CD8-positive, alpha-beta memory T cell (primary cell): ENCODE measurements at places on chromosomes 7 and 10. TPM values are rescaled to one million over a fixed set of nuclear protein-coding genes. Genes with fewer than 3 reads are reported as not detected.

- H3K4me3 ChIP-seq: no peak overlapping the region
- no peak for DNase-seq
- H3K27ac ChIP-seq: no peak overlapping the region
These were observed 2.8 kb upstream of the COL1A2 start for GRCh38 chr7:94391726-94392392.

DNA sequence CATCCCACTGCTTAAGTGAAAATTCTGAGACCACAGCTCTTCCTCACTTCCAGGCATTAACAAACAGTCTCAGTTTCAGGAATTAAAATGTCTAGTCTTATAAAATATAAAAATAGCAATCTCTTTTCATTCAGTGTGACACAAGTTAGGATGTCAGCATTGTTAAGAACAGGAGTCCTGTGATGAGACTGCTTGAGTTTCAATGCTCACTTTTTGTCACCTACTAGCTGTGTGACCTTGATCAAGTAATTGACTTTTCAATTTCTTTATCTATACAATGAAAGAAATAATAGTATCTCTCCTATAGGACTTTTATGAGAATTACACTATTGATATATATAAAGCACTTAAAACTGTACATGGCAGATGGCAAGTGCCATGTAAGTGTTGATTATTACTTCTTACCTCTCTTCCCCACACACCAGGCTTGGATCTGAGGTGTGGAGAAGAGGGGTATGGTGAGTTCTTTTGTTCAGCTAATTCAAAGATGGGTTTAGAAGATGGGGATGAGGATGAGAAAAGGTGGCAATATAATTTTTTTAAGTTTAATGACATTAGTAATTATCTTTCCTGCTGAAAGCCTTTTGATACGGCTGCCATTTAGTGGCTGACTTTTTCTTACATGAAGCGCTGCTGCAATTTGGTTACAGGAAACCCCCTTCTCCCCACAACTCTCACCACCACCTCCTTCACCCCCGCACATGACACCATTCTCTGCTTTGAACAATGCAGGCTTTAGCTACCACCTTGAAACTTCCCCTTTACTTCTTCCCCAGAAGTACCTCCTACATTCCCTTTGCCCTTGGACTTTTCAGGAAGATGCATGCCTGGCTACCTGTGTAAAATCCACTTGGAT is 20.8 kb upstream of the HYAL4 start:
- no peak overlapping the region for H3K27ac ChIP-seq
- no peaks in the 10 kb centered on the region for H3K27me3 ChIP-seq
- DNase-seq: no peak
- peaks cover 7% of the 10 kb centered on the region for H3K4me1 ChIP-seq
- H3K4me3 ChIP-seq: no peak overlapping the region
- no peaks in the 10 kb centered on the region for H3K36me3 ChIP-seq

DNA sequence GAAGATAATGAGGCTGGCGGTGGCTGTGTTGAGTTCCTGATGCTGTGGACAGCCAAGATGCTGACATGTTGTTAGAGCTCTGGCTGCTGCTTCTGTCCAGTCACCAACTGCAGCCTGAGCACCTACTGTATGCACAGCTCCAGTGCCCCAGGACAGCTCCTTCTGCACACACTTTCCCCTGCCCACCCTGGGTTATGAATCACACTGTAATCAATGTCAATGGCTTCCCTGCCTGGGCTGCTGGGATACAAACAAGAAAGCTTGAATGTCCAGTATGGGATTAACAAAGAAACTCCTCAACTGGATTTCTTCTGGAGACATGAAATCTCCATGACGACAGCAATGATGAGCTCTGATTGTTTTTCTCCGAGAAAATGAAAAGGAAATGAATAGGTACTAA is 172.0 kb downstream of the GFRA1 start:
- no peak for DNase-seq
- H3K27ac ChIP-seq: no peak overlapping the region
- H3K36me3 ChIP-seq: no peaks in the 10 kb centered on the region
- no peaks in the 10 kb centered on the region for H3K27me3 ChIP-seq

DNA sequence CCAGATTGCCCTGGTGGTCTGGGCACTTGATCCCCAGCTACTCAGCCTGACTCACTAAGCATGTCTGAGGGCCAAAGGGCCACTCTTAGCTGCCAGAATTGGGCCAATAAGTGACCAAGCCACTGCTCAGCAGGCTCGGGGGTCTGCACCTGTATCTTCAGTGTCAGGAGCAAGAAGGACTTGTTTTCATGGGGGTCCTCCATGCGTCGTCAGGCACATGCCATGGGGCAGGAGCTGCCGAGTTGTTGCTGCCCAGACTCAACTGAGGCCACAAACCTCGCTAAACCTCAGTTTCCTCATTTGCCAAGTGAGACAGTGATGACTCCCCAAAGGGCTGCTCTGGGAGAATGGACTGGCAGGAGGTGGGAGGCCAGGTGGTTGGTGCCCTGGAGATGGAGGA is 158.6 kb upstream of the GDF10 start:
- H3K36me3 ChIP-seq: no peaks in the 10 kb centered on the region
- no peak overlapping the region for H3K4me3 ChIP-seq
- H3K27ac ChIP-seq: no peak overlapping the region
- no peaks in the 10 kb centered on the region for H3K27me3 ChIP-seq
- H3K4me1 ChIP-seq: no peaks in the 10 kb centered on the region

GRCh38 chr7:149813254-149814035 is 24.7 kb upstream of the ZNF862 start:
- no peaks in the 10 kb centered on the region for H3K36me3 ChIP-seq
- H3K4me3 ChIP-seq: no peak overlapping the region
- no peaks in the 10 kb centered on the region for H3K4me1 ChIP-seq
- DNase-seq: no peak
- H3K27ac ChIP-seq: no peak overlapping the region

- no peaks in the 10 kb centered on the region for H3K36me3 ChIP-seq
- no peaks in the 10 kb centered on the region for H3K27me3 ChIP-seq
- H3K4me1 ChIP-seq: no peaks in the 10 kb centered on the region
These were observed 132.6 kb upstream of the RSU1 start for GRCh38 chr10:16949816-16950215.

DNA sequence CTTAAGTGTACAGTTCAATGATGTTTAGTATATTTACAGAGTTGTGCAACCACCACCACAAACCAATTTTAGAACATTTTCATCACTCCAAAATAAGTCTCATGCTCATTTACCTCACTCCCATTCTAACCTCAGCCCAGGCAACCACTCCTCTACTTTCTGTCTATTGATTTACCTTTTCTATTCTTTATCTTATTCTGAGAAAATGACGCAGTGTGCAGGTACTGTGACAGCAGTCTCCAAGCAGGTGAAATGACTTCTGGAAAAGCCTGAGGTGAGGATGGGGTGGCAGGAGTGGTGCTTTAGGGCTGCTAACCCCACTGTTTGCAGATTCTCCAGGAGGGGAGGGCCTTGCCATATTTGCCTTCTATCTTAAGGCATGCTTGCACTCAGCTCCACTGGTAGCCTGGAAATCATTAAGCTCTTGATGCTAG is 39.5 kb downstream of the GARS1 start:
- H3K27ac ChIP-seq: no peak overlapping the region
- no peak overlapping the region for H3K4me3 ChIP-seq
- no peaks in the 10 kb centered on the region for H3K27me3 ChIP-seq
- H3K36me3 ChIP-seq: peaks cover 39% of the 10 kb centered on the region

DNA sequence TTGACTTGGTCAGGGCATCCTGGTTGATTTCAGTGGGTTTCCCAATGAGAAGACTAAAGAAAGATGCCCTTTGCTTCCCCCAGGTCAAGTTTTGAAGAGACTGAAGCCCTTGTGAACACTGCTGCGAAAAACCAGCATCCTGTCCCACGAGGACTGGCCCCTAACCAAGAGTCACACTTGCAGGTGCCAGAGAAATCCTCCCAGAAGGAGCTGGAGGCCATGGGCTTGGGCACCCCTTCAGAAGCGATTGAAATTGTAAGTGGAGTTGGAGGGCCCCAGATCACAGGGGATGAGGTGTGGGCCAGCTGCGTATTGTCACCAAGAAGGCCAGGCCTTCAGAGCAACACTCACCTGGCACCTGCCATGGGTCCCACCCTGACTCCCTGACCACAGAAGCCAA is 43.3 kb upstream of the BTBD16 start:
- no peaks in the 10 kb centered on the region for H3K27me3 ChIP-seq
- H3K27ac ChIP-seq: no peak overlapping the region
- no peak for DNase-seq
- H3K4me3 ChIP-seq: no peak overlapping the region

GRCh38 chr7:150875791-150876190 is 23.5 kb downstream of the AOC1 start:
- H3K27ac ChIP-seq: no peak overlapping the region
- no peak for DNase-seq
- H3K36me3 ChIP-seq: no peaks in the 10 kb centered on the region
- H3K4me3 ChIP-seq: no peak overlapping the region

DNA sequence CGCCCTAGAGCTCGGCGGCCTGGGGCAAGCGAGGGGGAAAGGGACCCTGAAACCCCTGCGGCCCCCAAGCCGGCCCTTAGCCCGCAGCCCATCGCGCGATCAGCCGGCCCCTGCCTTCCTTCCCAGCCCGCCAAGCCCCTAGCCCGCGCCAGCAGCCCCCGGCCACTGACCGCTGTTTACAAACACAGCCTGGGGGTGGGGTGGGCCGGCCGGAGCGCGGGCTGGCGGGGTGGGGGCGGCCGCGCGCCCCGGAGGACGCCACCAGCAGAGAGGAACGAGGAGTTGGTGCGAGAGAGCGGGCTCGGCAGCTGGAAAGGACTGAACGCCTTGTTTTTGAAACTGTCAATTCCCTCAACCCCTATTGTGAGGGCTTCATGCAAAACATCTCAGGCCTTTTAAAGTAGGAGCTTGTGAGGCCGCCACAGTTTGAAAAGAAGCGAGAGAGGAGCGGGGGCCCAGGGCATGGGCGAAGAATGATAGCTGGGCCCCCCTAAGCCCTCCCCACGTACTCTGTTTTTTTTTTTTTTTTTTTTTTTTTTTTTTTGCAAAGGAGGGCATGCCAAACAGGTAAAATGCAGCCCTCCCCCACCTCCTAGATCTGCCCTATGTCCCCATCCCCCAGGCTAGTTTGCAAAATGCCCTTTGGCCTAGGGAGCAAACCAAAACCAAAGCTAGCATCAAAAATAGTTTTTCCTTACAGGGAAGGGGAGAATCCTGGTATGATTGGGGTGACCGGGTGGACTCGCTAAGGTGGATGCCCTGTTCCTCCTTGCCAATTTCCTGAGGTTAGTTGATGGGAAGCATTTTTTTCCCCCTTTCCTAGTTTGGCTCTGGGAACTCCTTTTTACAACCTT is 15.0 kb downstream of the SKIDA1 start:
- DNase-seq: no peak
- H3K36me3 ChIP-seq: no peaks in the 10 kb centered on the region
- peaks cover 38% of the 10 kb centered on the region for H3K27me3 ChIP-seq
- no peak overlapping the region for H3K4me3 ChIP-seq
- no peaks in the 10 kb centered on the region for H3K4me1 ChIP-seq
- H3K27ac ChIP-seq: no peak overlapping the region

DNA sequence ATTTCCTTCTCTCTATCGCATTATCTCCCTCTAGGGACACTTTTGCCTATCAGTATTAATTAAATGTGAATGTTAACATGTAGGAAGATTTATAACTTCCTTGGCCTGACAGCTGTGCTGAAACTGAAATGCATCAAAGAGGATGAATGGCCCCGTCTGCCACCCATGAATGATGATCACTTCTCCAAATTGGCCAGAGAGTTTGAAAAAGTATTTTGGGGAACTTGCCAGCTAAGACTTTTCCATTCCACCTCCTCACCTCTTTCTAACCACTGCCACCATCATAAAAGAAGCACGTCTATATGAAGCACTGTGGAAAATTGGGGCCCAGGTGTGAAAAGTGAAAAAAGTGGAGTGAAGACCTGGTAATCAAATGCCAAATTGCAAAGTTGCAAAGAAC is 25.4 kb upstream of the ST8SIA6 start:
- H3K4me1 ChIP-seq: no peaks in the 10 kb centered on the region
- no peaks in the 10 kb centered on the region for H3K27me3 ChIP-seq
- H3K36me3 ChIP-seq: no peaks in the 10 kb centered on the region

- no peaks in the 10 kb centered on the region for H3K36me3 ChIP-seq
- no peak for DNase-seq
- no peaks in the 10 kb centered on the region for H3K4me1 ChIP-seq
- H3K4me3 ChIP-seq: no peak overlapping the region
These were observed 32.5 kb downstream of the MTERF1 start for GRCh38 chr7:91847876-91848588.

DNA sequence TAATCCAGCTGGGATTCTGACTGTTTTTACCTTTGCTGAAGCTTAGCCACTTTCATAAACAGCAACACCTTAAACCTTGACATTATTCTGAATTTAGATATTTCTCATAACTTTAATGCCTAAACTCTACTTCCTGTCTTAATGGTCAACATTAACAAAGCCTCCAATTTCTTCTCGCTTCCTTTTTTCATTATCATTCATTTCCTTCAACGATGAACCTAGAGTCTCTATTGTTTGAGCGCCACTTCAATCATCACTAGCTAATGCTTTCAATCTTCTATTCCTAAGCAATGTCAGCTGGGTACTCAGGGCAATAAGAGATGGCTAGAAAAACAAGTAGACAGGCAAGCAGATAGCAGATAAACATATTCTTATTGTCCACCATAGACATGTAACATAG is 96.6 kb upstream of the TMEM196 start:
- H3K36me3 ChIP-seq: no peaks in the 10 kb centered on the region
- no peaks in the 10 kb centered on the region for H3K4me1 ChIP-seq
- DNase-seq: no peak
- no peak overlapping the region for H3K27ac ChIP-seq

GRCh38 chr7:121904120-121904519 is 31.2 kb downstream of the PTPRZ1 start:
- H3K27ac ChIP-seq: no peak overlapping the region
- H3K4me3 ChIP-seq: no peak overlapping the region
- DNase-seq: no peak
- H3K27me3 ChIP-seq: no peaks in the 10 kb centered on the region
- H3K4me1 ChIP-seq: no peaks in the 10 kb centered on the region

The TRIM74 gene
- total RNA-seq: 0.63 TPM

The PIP gene
- total RNA-seq: not detected

The BMPER gene
- not detected for total RNA-seq

The CFAP69 gene
- 0.53 TPM for total RNA-seq

The NKX1-2 gene
- total RNA-seq: not detected

The TRIM50 gene
- not detected for total RNA-seq

The TMEM60 gene
- total RNA-seq: 8.9 TPM

The TRAPPC14 gene
- 33.2 TPM for total RNA-seq
